Stimulated activated CD4-positive, alpha-beta T cell treated with anti-CD3 and anti-CD28 coated beads, Interleukin-15, amount 100 ng/mL, for 48 hours (primary cell): ENCODE measurements at places on chromosomes 2 and 18.

GRCh38 chr18:44051026-44051425 is 629.7 kb upstream of the SETBP1 start:
- no peak for DNase-seq

DNA sequence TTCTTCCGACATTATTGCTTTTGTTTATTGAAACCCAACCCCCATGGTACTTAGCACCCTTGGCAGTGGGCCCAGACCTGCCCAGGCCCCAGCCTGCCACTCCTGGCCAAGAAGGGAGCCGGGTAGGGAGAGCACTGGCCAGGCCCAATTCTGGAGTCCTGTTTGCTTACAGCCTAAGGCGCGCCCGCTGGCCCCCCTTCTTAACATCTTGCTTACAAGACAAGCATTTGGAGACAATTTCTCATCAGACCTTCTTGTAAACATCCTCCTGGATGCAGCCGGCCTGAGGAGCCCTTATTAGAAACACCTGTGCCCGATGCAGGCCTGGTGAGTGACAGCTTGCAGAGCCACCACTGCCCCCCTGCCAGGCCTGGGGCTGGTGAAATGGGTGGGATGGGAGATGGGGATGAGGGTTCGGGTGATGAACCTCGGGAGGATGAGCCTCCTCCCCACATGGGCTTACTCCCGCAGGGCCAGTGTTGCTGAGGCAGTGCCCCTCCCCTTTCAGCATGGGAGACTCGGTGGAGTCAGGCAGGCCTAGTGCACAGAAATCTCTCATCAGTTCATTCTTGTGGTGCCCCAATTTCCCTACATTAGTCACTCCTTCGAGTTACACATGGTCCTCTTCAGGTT is 217.5 kb downstream of the CYP26B1 start:
- DNase-seq = no peak

DNA sequence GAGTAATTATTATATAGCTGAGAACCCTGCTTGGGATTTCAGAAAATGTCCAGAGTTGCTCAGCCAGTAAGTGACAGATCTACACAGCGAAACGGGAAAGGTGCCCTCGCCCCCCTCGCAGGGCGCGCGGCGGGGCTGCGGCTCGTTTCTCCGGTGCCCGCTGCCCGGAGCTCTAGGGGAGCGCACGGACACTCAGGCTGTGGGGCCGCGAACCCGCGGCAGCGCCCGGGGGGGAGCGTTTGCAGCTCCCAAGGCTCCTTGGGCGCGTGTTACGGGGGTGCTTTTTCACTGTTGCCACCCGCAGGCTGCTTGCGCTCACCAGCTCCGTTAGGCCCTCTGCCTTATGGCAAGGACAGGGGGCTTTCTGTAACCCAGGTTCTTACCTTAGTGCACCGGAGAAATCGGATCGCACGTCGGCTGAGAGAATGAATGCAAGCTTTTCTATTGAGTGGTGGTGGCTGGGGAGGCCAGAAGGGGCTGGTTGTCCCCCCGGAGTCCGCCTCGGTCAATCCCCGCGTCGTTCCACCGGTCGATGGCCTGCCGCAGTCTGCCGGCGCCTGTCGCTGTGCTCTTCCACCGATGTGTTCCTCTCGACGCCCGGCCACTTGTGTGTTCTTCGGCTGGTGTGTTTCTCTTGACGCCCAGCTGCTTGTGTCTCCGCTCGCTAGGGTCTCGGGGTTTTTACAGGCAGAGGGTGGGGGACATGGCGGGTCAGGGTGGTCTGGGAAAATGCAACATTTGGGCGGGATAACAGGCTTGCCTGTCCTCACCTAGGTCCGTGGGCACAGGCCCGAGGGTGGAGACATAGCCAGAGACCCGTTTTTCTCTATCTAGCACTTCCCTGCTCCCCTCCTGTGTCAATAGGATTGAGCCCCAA is 758.8 kb upstream of the DDX18 start:
- DNase-seq = no peak

DNA sequence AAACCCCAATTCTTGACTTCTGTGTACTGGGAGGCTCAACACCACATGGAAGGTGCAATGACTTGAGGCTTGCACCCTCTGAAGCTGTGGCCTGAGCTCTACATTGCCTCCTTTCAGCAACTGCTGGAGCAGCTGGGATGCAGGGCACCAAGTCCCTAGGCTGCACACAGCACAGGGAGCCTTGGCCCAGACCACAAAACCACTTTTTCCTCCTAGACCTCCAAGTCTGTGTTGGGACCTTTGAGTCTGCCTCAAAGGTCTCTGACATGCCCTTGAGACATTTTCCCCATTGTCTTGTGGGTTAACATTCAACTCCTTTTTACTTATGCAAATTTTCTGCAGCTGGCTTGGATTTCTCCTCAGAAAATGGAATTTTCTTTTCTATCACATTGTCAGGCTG is 62.6 kb upstream of the KCNE4 start:
- no peak for DNase-seq

DNA sequence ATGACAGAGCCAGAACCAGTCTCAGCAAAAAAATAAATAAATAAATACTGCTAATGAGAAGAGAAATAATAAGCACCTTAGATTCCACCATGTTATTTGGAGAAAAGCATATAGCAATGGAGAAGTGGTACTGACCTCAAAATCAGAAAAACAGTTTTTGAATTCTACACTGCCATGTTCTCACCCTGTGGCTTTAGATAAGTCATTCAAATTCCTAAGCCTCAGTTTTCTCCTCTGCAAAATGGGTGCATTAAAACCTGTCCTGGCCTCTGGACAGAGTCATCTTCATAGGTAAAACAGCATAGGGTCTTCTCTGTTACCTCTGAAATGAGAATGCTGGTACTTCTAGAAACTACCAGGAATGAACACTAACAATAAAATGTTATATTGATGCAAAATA is 62.2 kb upstream of the RMP24 start:
- DNase-seq = no peak

- no peak for DNase-seq
Observed at GRCh38 chr18:10440884-10441283, 13.6 kb upstream of the APCDD1 start.
